ENCODE measurements at places on chromosomes 7 and 10. TPM values are rescaled to one million over a fixed set of nuclear protein-coding genes. Genes with fewer than 3 reads are reported as not detected.

The IGFBP1 gene
- total RNA-seq: not detected

The AGMO gene
- not detected for total RNA-seq

The MEOX2 gene
- not detected for total RNA-seq

The EZH2 gene
- 118 TPM for total RNA-seq

The MMD2 gene
- total RNA-seq: not detected

The CTAGE6 gene
- total RNA-seq: 0.44 TPM

The POLR1F gene
- 20.3 TPM for total RNA-seq

The RBP3 gene
- not detected for total RNA-seq

The UPP1 gene
- 60.7 TPM for total RNA-seq

The KDM7A gene
- total RNA-seq: 4.1 TPM

The LRRD1 gene
- total RNA-seq: 0.13 TPM

The NSUN5 gene
- 53.6 TPM for total RNA-seq

The AIFM2 gene
- 7.5 TPM for total RNA-seq

The SLC26A3 gene
- total RNA-seq: not detected

The ARPC1A gene
- total RNA-seq: 51.4 TPM

All from activated CD8-positive, alpha-beta T cell treated with anti-CD3 and anti-CD28 coated beads, Interleukin-2, amount 10 ng/mL, durations not matched to agents 7 days and 5 days (primary cell).